Psoas muscle (tissue), 8 donors: ENCODE measurements at places on chromosomes 13 and 19.
A peak's percentile ranks its signal among the peaks of the same experiment; 100 is the strongest.

DNA sequence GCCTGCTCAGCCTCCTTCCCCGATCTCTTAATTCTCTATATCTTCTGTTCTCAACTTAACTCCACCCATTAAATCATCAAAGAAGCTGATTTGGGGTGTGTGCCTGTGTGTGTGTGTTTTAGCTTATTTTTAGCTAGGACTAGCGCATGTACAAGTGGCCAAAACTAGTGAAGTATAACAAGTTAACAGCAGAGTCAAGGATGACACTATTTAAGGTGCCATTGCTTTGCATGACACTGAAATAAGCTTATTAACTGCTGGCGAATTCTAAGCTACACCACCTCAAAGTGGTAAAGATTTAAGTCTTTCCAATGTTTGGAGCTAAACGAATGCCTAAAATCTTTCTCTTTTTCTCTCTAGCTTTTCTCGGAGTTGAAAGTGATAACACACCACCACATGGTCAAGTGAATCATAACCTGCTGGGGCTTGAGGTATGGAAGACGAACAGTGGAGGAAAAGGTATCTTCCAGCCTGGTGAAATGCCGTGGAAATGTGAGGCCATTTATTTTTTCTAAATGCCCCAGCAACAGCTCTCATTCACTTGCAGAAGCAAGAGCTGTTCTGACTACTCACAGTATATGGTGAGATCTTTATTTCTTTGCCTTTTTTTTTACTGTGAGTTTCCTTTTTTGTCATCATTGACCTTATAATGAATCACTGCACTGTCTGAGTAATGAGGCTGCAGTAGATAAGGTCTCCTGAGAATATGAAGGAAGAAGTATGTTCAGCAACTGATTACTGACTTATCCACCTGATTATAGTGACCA lies 570.3 kb downstream of the PCDH9 start:
- DNase-seq, result no peak

GRCh38 chr19:8663920-8664670 lies 33.7 kb downstream of the NFILZ start:
- DNase-seq, result no peak

GRCh38 chr19:16876904-16877361 lies 11.9 kb upstream of the F2RL3 start:
- no peak for DNase-seq

DNA sequence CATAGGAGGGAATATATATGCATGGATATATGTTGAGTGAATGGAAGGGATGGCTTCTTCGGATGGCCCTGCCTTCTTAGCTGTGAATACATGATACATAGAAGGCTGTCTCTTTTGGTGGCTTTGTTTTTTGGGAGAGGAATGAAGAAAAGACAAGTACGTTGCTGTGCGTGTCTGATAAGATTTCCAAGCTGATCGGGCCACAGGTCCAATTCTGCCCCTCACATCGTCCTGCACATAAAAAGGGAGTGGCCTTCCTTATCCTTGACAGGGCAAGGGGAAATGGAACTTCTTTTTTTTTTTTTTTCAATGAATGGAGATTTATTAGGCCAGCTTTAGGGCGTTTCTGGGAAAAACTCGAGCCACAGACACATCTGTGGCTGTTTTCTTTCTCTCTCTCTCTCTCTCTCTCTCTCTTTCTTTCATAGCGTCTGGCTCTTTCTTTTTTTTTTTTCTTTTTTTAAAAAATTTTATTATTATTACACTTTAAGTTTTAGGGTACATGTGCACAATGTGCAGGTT lies 103.8 kb upstream of the SPATA13 start:
- DNase-seq, result no peak

DNA sequence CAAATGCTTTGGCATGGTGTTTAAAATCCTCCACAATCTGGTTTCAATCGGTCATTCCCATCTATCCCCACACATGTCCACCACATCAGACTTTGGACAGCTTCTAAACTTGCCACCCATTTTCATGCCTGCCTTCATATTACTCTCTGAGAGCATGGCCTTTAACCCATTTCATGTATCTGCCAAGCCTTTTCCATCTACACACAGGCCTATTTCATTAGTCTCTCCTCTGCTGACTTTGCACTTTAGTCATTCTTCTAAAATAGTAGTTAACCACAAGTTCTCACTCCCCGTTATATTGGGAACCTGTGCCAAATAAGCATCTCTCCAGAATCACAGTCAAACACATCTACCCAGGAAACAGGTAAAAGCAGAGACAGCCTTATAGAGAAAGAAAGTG lies 142.2 kb downstream of the MZT1 start:
- DNase-seq, result no peak

DNA sequence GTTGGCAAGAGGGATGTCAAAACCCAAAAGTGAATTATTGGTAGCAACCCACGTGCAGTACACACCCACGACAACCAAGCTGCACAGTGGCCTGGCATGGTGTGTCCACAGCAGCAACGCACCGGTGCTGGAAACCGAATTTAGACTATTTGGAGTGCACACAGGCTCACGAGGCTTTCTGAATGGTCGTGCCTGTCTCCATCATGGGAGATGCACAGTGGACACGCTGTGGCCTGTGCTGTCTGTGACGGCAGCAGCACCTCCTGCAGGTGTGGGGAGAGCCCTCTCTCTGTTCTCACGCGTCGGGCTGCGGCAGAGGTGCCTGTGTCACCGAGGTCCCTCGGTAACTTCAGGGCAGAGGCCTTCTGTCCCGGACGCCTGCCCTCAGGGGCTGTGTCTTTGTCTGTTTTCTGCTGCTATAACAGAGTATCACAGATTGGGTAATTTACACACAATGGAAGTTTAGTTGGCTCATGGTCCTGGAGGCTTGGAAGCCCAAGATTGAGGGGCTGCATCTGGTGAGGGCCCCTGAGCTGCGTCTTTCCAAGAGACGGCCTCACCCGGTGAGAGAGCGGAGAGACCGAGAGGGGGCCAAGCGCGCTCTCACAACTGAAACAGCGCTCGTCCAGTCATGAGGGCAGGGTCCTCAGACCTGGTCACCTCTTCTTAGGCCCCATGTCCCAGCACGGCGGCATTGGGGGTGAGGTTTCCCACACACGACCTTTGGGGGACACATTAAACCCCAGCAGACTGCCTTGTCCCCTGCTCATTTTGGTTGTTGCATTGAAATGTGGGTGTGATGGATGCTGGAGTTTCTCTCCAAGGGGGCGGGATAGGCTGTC lies 9.1 kb upstream of the MCF2L start:
- DNase-seq, result no peak

GRCh38 chr13:46475541-46475991 lies 77.4 kb upstream of the LRCH1 start:
- no peak for DNase-seq

GRCh38 chr13:51283371-51283770 lies 56.1 kb upstream of the SERPINE3 start:
- no peak for DNase-seq

DNA sequence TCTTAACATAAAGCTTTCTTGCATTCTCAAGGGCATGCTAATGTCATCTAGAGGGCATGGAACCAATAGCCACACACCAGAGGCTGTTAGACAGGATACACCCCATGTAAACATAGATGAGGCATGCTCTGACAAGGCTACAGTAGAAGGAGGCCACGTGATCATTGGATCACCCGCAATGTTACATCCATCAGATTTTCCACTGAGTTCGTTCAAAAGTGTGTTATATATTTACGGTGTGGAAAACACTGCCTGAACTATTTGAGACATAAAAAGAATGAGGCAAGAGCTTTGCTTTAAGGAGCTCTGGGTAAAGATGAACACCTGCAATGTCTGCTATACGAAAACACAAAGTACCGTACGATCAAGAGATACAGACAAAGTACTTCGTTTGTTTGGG lies 817.5 kb upstream of the SLC10A2 start:
- DNase-seq, result no peak

DNA sequence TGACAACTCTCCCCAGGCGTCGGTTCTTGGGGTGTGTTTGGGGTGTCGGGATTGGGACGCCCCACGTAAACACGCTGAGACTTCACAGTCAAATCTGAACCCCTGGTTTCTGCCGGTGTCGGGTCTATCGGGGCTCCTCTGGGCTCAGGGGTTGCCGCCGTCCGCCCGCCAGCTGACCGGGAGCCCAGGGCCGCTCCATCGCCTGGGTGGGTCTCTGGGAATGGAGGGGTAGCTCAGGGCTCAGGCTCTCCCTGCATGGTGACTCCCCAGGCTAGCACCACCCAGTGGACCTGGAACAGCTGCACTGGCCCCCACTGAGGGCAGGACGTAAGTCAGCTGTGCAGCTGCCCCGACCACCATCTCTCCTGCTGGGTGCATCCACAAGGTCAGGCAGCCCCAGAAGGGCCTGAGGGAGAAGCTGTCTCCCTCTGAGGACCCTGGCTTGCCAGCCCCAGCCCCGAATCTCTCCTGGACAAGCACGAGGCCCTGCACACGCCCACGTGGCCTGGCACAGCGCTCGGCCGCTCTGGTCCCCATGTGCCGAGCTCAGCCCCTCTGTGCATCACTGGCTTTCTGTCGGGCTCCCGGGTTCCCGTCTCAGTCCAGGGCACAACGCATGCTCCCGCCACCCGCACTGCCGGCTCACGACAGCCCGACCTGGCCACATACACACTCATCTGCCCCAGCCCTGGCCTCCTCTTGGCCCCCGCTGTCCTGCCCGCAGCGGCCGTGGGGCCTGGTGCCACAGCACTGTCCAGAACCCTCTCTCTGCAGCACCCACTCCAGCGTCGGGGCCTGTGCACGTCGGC lies 6.1 kb downstream of the RNF126 start:
- no peak for DNase-seq

- DNase-seq, result no peak
These were observed 109.0 kb upstream of the HTR2A start for GRCh38 chr13:47005756-47006414.

DNA sequence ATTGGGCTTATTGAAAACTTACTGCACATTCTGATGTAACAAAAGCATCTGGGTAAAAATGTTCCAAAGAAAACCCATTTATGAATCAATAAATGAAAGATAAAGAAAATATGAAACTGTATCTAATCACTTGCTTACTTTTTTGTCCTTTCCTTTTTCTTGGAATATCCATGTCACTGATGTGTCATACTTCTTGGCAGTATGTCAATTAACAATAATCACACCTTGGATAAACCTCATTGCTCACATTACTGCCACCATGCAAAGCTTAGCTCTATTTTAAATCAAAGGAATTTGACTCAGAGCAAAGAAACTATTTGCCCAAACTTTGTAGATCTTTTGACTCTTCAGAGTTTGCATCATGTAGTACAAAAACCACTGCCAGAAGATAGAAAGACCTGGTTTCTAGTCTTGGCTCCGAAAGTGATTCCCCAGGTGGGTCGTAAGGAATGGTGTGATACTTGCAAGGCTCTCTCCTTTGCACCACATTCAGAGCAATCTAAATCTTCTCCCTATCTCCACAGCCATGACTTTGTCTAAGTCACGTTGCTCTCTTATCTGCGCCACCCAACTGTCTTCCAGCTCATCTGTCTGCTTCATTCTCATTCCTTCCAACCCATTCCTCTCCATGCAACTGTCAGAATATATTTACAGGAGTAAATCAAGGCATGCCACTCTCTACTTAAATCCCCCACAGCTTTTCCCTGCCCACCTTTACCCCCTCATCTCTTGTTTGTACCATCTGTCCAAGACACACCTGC lies 311.9 kb downstream of the COG6 start:
- DNase-seq, result no peak

DNA sequence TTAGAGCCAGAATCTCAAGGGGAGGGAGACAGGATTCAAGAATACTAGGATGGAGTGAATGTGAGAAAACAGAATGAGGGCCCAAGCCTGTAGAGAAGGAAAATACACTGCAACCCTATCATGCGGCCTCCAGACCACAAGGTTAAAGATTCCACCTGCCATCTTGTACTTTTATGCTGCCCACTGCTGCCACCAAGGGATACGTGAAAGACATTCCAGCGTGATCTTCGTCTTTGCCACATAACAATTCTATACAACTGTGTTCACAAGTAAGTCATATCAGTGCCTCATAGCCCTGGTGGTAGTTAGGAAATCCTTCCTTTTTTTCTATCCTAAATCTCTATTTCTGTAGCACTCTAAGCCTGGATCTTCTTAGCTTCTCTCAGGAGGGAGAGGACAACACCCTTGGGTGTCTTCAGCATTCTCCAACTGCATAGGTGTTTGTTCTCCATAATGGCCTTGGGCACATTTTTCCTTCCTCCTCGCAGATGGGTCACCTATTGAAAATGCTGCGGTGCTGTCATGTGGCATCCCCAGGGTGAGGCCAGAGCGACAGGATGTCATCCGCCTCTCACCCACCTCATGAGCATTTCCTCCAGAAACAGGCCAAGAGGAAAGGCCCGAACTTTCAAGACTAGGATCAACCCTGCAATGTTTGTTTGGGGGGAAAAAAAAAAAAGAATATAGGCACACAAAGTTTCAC lies 13.6 kb downstream of the TPT1 start:
- no peak for DNase-seq

GRCh38 chr19:30393729-30394480 lies 21.7 kb downstream of the ZNF536 start:
- DNase-seq, result no peak

DNA sequence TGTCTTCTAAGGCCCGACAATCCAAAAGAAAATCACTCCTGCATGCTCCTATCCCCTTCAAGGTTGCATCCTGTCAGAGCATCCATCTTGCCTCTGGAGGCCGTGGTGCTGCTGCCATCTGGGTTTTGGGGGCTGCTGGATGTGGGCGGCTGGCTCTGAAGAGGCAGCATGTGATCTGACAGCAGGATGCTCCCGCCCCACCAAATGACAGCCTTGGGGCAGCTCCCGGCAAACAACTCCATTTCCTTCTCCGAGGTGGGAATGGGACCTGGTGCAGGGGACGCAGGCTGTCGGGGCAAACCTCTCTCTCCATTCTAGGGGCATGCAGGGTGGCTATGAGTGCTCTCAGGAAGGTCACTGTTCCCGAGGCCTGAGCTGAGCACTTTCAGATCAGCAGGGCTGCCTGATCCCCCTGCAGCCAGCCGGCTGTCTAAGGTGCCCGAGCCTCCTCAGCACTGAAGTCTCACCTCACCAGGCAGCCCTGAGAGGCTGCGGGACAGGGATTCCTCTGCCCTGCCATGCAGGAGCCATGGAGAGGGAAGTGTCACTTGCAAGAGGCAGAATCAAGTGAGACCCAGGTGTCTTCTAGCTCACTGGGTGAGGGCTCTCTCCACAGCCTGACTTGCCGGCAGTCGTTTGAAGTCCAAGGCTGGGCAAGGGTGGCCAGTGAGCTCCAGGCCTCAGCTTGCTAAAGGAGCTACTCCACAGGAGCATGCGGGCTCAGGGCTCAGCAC lies 28.8 kb downstream of the TSSK6 start:
- DNase-seq, result peak; percentile 34

DNA sequence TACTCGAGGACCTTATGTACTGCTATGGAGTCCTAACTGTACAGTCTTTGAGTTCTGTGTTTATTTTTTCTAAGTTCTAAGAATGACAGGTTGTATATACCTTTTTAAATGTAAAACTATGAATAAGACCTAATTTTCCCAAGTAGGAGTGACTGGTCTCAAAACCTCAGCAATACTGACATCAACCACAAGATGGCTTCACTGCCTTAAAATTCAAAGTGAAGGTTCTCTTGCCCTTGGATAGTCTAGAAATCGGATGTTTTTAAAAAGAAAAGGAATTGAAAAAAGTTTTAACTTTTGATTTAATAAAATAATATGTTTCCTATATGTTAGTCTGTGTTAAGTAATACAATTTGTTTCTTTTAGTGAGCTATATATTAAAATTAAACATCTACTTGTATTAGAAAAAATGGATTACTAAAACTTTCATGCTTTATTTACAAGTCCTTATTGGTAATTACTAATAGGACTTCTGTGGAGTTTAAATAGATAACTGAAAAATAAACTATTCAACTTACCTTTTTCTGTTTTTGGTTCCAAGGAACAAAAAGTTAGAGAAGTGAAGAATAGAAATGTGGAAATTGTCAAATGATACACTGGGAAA lies 52.0 kb downstream of the TDRD3 start:
- no peak for DNase-seq
